ENCODE measurements at places on chromosomes 4 and X.

- DNase-seq, result no peak
Observed at GRCh38 chr4:147958489-147959065, 226.7 kb downstream of the ARHGAP10 start.

- DNase-seq, result no peak
Observed at GRCh38 chrX:22424122-22424915, 151.6 kb downstream of the CBLL2 start.

DNA sequence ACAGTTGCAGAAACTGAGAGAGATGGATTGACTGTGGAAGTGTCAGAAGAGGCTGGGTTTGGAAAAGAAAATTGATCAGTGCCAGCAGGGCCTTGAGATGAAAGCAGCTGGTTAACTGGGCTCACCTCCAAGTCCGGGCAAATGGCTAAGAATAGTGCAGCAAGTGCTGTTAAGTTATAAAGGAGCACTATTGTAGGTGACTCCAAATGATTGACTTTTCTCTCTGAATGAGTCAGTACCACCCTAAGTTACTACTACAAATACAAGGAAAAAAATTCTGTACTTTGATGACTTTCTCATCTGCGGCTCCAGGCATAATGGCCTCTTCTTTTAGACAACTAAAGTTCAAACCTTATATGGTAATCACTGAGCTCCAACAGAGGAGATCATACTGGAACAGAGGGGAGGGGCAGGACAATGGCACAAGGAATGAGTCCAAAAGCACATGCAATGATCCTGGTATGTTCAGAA is 733.4 kb upstream of the INTU start:
- DNase-seq, result no peak

- DNase-seq, result no peak
Observed at GRCh38 chr4:80144676-80145470, 52.4 kb upstream of the PRDM8 start.
